CD4-positive, alpha-beta T cell treated with Interleukin-6 for 4 hours (primary cell): ENCODE measurements at places on chromosomes 13 and 19.

GRCh38 chr19:8233370-8233769, 24.2 kb downstream of the CERS4 start:
- DNase-seq = no peak

- no peak for DNase-seq
Measured at GRCh38 chr13:111590796-111591195, 270.4 kb downstream of the TEX29 start.

- no peak for DNase-seq
Measured at GRCh38 chr13:45196622-45197021, 4.2 kb downstream of the KCTD4 start.

- no peak for DNase-seq
Measured at GRCh38 chr19:10747271-10747670, 29.4 kb downstream of the DNM2 start.
